SHP77 treated with DMSO at 0.1 percent for 48 hours (cell line): ENCODE measurements at places on chromosomes 2 and 18.

- DNase-seq, result no peak
Observed at GRCh38 chr2:65957454-65957853, 477.5 kb upstream of the MEIS1 start.

DNA sequence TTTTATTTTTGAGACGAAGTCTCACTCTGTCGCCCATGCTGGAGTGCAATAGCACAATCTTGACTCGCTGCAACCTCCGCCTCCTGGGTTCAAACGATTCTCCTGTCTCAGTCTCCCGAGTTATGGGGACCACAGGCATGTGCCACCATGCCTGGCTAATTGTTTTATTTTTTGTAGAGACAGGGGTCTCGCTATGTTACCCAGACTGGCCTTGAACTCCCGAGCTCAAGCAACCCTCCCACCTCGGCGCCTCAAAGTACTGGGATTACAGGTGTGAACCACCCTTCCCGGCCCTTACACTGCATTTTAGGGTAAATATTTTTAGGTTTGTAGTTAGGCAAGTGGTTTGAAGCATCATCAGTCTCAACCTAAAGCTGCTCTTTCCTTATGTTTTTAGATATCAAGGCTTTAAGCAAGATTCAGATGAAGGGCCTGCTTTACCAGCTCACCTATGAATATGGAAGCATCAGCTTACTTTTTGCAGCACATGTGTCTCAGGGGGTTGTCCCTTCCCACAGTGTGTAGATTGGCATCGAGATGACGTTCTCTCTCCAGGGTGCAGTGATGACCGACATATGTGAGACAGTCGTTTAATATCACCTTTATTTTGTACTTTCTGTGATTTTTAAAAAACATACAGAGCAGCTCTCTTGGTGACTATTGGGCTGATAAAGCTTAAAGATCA lies 47.2 kb downstream of the ATIC start:
- no peak for DNase-seq

DNA sequence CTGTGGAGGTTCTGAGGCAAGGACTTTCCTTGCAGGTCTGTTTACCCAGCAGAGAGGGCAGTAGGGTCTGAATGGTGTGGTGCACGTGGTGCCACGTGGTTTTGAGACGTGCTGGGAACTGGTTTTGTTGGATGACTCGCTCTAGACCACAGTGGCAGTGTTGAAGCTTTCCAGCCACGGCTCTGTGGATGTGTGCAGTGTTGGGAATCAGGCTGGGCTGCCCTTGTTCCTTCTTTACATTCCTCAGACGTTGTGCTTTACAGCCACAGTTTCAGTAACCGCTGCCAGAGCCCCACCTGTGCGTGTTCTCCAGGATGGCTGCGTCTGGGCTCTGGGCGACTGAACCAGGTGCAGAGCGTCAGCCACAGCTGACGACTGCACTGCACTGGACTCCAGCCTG lies 8.2 kb downstream of the CTDP1 start:
- no peak for DNase-seq

DNA sequence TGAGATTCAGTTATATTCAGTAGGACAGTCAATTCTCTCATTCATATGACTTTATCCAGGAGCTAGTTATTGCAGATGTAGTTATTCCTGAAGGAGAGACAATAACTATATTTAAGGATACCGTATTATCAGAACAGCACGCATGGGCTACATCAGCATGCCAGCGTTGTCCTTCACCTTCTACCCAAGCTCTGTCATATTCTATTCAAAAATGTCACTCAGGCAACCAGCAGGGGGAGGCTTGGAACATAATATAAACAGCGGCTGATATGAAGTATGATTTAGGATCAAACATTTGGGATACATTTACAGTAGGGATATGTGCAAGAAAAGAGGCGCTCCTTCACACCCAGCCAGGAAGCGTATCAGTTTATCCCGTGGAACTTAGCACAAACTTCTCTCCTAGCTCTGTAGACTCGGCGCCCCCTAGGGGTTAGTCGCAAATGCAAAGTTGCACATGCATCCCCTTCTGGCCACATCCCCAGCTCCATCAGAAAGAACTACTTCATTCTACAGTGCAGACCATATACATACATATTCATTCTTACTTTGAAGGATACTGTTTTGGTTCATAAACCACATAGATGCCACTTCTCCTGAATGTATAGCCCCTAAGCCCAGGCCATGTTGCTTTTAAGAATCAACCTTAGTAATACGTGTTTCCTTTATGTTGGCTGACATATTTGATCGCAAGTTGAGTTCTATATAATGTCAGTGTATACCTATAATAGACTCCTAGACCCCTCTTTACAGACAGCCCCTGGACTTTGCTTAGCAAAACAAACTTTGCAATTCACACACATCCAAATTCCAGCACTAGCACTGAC lies 759.4 kb downstream of the ADCYAP1 start:
- DNase-seq, result no peak

DNA sequence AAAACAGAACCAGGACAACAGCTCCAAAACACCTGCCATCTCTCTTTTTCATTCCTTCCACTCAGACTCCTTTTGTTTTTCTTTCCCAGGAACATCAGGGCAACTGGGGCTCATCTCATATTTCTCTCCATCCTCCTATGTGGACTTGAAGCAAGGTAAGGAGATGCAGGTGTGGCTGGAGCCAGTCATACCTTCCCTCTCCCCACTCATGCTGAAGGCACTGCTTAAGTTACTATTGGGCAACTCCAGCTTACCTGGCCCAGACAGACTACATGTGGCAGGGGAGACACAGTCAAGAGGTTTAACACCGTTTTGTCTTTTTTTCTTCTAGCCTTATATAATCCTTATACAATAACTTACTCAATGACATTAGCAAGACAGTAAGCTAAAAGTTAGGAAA lies 38.4 kb downstream of the LAMA1 start:
- no peak for DNase-seq

- no peak for DNase-seq
Observed at GRCh38 chr2:85745619-85746018, 8.2 kb upstream of the ATOH8 start.

- no peak for DNase-seq
Observed at GRCh38 chr2:71538241-71538640, 84.9 kb downstream of the DYSF start.

- no peak for DNase-seq
Observed at GRCh38 chr18:10067670-10068659, 154.1 kb downstream of the VAPA start.

- DNase-seq, result no peak
Observed at GRCh38 chr2:99495115-99495860, 5.5 kb upstream of the REV1 start.

DNA sequence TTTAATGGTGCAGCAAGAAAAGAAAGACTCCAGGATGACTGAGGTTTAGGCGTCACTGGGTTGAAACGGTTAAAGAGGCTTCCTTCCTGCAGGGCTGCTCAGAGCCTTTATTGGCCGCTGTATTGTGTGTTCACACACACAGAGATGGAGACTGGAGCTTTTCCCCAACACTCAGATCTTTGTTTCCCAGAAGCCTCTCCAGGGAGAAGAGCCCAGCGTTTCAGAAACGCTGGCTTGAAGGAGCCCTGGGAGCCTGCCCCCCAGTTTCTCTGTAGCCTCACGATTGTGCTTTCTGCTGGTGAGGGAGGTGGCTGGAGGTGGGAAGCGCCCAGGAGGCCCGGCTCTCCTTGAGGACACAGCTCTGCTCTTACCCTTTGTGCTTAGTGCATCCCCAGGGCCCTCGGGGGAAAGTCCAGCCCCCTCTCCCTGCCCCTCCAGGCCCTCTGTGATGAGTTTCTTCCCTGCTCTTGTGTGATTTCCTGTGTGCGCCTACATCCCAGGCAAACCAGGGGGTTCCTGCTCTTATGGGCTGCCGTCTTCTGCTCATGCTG lies 37.1 kb downstream of the RRM2 start:
- no peak for DNase-seq

- DNase-seq, result no peak
Observed at GRCh38 chr2:217735034-217735433, 267.8 kb downstream of the TNS1 start.

DNA sequence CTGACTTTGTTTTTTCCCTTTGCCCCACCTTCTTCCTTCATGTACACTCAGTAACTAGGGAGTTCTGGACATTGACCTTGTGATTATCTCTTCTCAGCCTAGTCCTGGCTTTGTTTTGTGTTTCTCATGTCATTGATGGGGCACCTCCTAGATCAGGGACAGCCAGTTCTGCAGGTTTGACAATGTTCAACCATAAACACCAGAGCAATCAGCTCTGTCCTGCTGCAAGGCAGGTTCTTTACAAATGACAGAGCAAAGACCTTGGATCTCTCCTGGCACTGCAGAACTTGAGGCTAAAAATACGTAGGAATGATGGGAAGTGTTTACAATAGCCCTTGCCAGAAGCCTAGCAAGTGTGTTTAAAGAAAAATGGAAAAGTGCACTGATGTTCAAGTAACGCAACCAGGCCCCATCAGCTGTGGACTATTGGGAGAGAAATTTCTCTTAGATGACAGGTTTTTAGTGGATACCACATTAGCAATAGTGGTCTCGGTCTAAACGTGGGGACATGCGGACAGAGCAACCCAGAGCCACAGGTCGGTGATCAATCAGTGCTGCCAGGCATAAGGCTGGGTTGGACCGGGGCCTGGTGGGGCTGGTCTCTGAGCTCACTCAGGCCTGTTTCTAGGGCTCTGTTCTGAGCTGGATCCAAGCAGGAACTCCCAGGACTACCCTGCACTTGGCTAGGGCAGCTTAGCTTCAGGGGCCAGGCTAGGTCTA lies 76.8 kb downstream of the SOWAHC start:
- no peak for DNase-seq

- DNase-seq, result no peak
Observed at GRCh38 chr2:171210864-171211431, 50.3 kb upstream of the TLK1 start.

GRCh38 chr2:234672498-234673150 lies 175.7 kb upstream of the ARL4C start:
- no peak for DNase-seq

GRCh38 chr2:11582862-11583752 lies 49.3 kb downstream of the GREB1 start:
- peak; percentile 69 for DNase-seq

DNA sequence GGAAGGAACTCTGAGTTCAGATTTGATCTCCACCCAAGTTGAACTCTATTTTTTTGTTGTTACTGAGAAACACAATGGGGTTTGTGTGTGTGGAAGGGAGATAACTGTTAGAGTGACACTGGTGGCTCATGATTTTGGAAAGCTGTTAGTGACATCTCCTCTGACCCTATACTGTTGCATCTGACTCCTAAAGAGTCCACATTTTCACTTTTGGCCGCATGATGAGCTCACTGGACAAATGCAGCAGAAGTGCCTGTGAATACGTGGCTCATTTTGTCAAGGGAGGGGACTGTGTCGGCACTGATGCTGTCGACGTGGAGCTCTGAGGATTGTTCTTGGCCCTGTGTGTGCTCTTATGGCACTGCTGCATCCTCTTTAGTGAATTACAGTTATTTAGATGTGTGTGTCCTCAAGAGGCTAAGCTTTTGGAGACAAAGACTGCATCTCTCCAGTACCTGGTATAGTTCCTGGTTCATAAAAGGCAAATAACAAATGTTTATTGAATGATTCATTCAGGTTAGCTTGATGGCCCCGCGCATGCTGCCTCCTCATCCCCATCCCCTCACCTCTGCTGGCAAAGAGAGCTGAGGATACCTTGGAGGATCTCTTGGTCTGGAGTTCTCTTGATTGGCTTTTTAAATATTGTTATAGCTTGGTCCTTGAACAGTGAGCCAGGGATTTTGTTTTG lies 135.4 kb downstream of the PHLPP1 start:
- DNase-seq, result no peak

DNA sequence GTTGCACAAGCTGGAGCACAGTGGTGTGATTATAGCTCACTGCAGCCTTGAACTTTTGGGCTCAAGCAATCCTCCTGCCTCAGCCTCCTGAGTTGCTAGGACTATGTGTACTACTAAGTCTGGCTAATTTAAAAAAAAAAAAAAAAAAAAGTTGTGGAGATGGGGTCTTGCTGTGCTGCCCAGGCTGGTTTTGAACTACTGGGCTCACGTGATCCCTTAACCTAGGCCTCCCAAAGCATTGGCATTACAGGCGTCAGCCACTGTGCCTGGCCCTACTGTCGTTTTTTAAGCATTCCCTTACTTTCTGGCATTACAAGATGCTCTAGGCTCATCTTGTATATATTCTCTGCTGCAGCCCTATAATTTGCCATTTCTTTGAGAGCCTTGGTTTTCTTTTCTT lies 88.3 kb downstream of the RAPH1 start:
- no peak for DNase-seq

DNA sequence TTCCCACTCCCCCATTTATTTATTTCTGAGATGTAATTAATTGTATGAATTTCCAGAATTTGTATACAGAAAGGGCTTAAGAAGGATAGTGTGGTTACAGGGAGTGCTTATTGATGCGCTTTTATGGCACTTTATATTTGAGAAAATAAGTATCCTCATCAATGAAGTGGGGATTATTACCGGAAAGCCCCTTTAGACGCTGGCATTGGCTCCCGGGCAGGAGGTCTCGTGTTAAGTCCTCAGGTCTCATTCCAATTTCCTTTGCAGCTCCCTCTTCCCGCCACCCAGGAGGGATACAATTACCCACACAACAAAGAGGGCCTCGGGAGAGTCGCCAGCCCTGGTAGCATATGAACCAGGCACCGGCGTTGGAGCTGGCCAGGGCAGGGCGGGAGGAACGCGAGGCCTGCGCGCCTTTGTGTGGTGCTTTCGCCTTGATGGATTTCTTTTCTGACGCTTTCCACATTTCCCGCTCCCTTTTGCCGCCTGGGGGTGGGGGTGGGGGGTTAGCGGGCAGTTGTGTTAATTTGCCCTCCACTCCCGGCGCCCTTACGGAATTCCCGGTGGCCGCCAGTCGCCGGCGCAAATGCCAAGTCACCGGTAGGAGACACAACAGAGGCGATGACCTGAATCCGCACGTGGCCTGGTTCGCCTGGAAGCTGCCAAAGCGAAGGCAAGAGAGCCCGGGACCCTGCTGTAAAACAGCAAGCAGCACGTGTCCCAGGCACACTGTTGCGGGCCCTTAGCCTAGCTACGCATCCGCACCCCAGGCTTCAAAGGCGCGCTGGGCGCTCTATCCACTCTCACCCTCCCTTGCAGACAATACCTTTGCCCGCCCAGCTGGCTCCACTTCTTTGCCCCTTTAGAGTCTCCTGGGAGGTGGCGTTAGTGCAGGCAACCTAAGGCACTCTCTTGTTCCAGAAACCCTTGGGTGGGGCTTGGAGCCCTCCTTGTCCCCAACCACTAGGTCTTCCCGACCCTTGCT lies 3.3 kb downstream of the GAD1 start:
- DNase-seq, result no peak

DNA sequence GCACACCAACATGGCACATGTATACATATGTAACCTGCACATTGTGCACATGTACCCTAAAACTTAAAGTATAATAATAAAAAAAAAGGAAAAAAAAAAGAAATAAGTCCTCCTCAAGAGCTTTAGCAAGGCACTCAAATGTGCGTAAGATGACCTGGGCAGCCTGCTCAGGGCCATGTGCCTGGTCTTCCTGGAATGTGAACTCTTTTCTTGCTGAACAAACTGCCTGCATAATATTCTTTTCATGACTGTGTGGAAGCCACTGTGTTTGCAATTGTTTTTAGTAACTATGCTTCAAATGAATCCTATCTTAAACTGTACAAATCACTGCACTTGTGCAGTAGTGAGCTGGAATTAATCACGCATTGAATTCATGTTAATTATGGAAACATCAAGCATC lies 168.1 kb upstream of the TPO start:
- DNase-seq, result no peak
